Stimulated activated CD8-positive, alpha-beta memory T cell treated with anti-CD3 and anti-CD28 coated beads, Interleukin-15, amount 100 ng/mL, for 24 hours (primary cell): ENCODE measurements at places on chromosomes 12 and 14.

GRCh38 chr12:131312793-131313545 is 359.3 kb downstream of the ADGRD1 start:
- no peak for DNase-seq

GRCh38 chr12:946212-946611 is 3.3 kb downstream of the RAD52 start:
- no peak for DNase-seq

DNA sequence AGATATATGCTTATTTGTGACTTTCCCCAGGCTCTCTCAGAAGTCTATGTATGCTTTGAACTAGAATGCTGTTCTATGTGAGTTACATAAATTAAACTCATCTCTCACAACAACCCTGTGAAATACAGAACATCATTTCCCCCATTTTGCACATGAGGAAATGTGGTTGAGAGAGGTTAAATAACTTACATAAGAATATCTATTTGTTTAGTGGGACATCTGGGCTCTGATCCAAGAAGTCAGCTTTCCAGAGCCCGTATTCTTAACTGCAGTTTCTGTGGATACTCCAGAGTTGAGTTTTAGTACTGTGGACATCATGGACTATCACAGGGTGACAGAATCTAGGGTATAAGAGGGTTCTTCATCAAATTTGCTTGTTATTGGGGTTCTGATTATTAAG is 242.5 kb upstream of the ARHGAP5 start:
- DNase-seq: no peak

DNA sequence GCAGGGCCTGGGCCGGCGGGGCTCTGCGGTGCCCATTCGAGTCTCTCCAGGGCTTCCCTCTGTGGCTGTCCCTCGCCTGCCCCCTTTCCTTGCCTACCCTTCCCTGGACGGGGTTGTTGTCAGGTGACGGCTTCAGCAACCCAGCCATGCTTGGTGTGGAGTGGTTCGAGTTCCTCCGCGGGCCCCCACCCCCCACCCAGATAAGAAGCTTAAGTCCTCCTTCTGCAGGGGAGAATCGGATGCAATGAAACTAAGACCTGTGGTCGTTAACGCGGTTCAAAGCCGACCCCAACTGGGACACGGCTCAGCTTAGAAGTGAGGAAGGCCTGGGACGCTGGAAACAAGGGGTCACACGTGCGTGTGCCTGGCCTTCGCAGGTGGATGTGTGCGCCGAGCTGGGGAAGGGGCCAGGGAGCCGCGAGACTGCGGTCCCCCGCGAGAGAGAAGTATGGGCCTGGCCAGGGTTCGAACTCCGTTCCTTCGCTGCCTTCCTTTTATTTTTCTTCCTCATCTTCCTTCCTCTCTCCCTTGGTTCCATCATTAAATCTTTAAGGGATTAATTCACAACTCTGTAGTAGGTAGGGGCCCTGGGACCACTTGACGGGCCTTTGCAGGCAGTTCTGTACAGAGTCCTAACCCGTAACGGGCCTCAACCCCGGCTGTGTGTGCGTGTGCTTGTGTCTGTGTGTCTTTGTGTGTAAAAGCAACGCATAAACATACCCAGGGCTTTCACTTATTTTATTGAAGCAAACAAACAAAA is 3.5 kb downstream of the TTC6 start:
- no peak for DNase-seq
